ENCODE measurements at places on chromosomes 3 and 15. TPM values are rescaled to one million over a fixed set of nuclear protein-coding genes. Genes with fewer than 3 reads are reported as not detected.

VWA5B2 gene
- total RNA-seq: not detected

PLCB2 gene
- 206 TPM for total RNA-seq

DNA sequence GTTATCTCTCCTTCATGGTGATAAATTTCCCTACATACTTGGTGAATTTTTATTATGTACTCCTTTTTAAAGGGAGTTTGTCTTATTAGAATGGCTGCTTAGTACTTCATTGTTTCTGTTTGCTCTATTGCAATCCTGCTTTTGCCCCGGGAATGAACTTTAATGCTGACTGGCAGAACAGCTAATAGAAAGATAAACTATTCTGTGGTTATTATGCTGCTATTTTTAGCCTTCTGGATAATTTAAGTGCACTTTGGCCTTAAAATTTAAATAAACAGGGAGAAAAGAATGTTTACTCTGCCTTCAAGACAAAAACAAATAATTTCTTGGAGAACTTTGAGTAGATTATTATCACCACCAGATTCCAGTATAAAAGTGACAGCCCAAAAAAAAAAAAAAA, 413.8 kb upstream of the CCDC54 start:
- H3K4me3 ChIP-seq: no peak overlapping the region
- H3K27me3 ChIP-seq: no peaks in the 10 kb centered on the region
- H3K27ac ChIP-seq: no peak overlapping the region
- DNase-seq: no peak
- no peaks in the 10 kb centered on the region for H3K36me3 ChIP-seq
- no peaks in the 10 kb centered on the region for H3K4me1 ChIP-seq

GP5 gene
- total RNA-seq: 3.3 TPM

- H3K4me3 ChIP-seq: no peak overlapping the region
- H3K27me3 ChIP-seq: no peaks in the 10 kb centered on the region
- DNase-seq: no peak
- H3K36me3 ChIP-seq: no peaks in the 10 kb centered on the region
These were observed 91.7 kb upstream of the FGF12 start for GRCh38 chr3:192819001-192819569.

DNA sequence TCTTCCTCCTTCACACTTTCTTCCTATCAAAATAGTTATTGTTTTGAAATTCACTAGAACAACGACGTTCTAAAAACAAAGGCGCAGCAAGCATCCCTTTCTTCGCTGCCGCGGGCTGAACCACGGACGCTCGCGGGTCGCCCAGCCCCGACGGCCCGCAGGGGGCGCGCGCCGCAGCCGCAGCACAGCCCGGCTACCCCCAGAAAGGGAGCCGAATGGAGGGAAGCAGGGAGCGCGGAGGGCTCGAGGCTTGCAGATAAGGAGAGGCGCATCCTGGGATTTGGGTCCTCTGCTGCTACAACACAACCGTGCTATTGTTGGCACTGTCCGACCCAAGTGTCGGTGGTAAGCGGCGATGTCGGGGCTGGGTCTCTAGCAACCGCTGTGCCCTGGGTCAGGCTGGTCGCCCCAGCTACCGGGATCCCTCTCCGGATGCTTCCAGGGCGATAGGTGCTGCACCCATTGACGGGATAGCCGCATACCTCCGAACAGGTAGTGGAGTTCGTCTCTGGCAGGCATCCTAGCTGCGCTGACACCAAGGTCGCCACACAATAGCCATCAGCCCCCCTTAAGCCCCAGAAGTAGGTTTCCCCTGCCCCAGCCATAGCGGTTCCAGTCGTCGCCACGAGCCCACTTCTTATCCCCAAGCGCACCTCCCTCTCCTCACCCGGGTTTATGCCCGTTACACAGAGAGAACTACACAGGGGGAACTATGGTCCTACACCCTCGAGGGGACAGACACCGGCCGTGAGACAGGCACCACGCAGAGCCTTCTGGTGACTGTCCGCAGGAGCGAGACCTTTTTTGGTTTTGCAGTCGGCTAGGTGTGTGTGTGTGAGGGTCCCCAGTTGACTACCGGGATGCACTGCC, 6.0 kb downstream of the ONECUT1 start:
- no peak overlapping the region for H3K27ac ChIP-seq
- peaks cover 55% of the 10 kb centered on the region for H3K4me1 ChIP-seq
- no peak for DNase-seq
- no peak overlapping the region for H3K4me3 ChIP-seq
- H3K36me3 ChIP-seq: no peaks in the 10 kb centered on the region

TAGLN3 gene
- total RNA-seq: not detected

DNA sequence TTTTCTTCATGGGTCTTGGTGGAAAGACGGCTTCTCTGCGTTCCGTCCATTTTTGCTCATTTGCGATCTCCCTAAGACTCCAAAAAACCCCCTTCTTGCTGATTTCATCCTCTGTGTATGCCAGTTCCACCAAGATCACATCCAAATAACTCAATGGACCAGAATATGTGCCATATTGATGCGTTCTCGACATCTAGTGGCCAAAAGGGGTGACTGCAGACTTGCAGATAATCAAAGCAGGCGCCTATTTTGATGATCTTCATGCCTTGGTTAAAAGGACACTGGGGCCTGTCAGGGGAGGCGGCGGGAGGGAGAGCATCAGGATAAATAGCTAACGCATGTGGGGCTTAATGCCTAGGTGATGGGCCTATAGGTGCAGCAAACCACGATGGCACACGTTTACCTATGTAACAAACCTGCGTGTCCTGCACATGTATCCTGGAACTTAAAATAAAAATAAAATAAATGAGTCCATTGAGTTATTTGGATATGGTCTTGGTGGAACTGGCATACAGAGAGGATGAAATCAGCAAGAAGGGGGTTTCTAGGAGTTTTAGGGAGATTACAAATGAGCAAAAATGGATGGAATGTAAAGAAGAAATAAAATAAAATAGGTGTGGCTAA, 104.2 kb upstream of the RAD18 start:
- no peaks in the 10 kb centered on the region for H3K27me3 ChIP-seq
- no peak for DNase-seq
- no peak overlapping the region for H3K27ac ChIP-seq
- H3K4me3 ChIP-seq: no peak overlapping the region
- no peaks in the 10 kb centered on the region for H3K36me3 ChIP-seq

GRCh38 chr3:52722491-52722890, 16.6 kb downstream of the SPCS1 start:
- H3K27ac ChIP-seq: no peak overlapping the region
- peaks cover 14% of the 10 kb centered on the region for H3K36me3 ChIP-seq
- no peaks in the 10 kb centered on the region for H3K27me3 ChIP-seq
- H3K4me3 ChIP-seq: no peak overlapping the region

HDGFL3 gene
- total RNA-seq: 5.5 TPM

GRCh38 chr3:137163241-137163871, 205.6 kb downstream of the IL20RB start:
- no peak overlapping the region for H3K4me3 ChIP-seq
- no peak for DNase-seq
- no peaks in the 10 kb centered on the region for H3K4me1 ChIP-seq
- no peaks in the 10 kb centered on the region for H3K27me3 ChIP-seq
- no peaks in the 10 kb centered on the region for H3K36me3 ChIP-seq
- no peak overlapping the region for H3K27ac ChIP-seq

DNA sequence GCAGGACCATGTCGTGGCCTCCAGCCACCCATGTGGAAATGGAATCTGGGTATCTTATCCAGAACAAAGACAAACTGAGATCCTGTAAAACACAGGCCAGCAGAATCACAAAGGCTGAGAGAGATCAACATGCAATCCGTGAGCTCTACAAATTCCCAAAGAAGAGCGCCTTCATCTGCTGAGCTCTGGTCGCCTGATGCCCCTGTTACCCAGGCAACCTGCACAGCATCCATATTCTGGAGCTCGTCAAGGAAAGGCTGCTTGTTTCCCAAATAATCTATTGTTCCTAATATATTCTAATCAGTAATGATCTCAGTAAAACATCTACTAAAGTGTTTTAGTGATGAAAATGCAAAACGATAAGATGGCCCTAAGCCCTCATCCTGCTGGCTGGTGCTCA, 133.6 kb downstream of the OCA2 start:
- no peak overlapping the region for H3K4me3 ChIP-seq
- H3K27me3 ChIP-seq: no peaks in the 10 kb centered on the region
- no peaks in the 10 kb centered on the region for H3K36me3 ChIP-seq
- DNase-seq: no peak

- H3K4me1 ChIP-seq: no peaks in the 10 kb centered on the region
- H3K27me3 ChIP-seq: no peaks in the 10 kb centered on the region
- no peak for DNase-seq
- H3K4me3 ChIP-seq: no peak overlapping the region
- no peaks in the 10 kb centered on the region for H3K36me3 ChIP-seq
These were observed 21.4 kb upstream of the SPPL2A start for GRCh38 chr15:50786871-50787270.

DNA sequence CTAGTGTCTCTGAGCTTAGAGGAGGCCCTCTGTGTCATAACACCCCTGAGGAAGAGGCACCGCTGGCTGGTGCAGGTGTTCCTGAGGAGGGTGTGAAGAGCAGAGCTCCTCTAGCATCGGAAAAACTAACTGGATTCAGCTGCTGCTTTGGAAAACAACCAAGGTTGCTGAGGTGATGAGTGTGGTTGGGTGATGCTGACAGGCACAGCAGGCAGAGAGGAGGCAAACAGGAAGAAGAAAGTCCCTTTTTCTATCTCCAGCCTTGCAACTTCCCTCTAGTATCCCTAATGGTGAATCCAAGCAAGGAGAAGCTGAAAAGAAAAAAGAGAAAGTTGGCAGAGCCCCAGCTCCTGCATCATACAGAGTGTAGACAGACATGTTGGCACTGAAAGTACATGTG, 3.8 kb upstream of the OR4F15 start:
- H3K36me3 ChIP-seq: no peaks in the 10 kb centered on the region
- no peak overlapping the region for H3K4me3 ChIP-seq
- no peak for DNase-seq
- no peak overlapping the region for H3K27ac ChIP-seq

DNA sequence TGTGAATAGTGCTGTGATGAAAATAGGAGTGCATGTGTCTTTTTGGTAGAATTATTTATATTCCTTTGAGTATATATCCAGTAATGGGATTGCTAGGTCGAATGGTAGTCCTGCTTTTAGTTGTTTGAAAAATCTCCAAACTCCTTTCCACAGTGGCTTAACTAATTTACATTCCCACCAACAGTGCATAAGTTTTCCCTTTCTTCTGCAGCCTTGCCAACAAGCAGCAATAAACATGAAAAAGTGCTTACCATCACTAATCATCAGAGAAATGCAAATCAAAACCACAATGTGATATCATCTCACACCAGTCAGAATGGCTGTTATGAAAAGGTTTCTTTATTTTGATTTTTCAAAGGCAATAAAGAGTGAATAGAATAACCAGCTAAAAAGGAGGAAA, 1105.9 kb downstream of the NAALADL2 start:
- no peaks in the 10 kb centered on the region for H3K4me1 ChIP-seq
- no peak for DNase-seq
- H3K27me3 ChIP-seq: no peaks in the 10 kb centered on the region

DNA sequence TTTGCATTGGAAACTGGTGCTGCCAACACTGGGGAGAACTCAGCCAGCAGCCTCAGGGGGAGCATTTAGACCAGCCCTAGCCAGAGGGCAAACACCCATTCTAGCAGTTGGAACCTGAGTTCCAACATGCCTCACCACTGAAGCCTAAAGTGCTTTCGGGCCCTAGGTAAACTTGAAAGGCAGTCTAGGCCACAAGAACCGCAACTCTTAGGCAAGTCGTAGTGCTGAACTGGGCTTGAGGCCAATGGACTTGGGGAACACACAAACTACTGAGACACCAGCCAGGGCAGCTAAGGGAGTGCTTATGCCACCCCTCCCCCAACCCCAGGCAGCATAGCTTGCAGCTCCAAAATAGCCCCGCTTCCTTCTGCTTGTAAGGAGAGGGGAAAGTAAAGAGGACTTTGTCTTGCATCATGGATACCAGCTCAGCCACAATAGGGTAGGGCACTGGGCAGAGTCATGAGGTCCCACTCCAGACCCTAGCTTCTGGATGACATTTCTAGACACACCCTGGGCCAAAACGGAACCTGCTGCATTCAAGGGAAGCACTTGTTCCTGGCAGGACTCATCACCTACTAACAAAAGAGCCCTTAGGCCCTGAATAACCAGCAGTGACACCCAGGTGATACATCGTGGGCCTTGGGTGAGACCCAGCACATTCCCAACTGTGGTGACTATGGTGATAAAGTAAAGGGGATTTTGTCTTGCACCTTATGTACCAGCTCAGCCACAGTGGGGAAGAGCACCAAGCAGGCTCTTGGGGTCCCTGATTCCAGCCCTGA, 37.3 kb upstream of the TEX9 start:
- no peaks in the 10 kb centered on the region for H3K4me1 ChIP-seq

HEMK1 gene
- 14.6 TPM for total RNA-seq

ARGFX gene
- not detected for total RNA-seq

- H3K4me3 ChIP-seq: no peak overlapping the region
- no peak overlapping the region for H3K27ac ChIP-seq
- H3K36me3 ChIP-seq: no peaks in the 10 kb centered on the region
- DNase-seq: no peak
- H3K27me3 ChIP-seq: no peaks in the 10 kb centered on the region
These were observed 47.6 kb upstream of the MED12L start for GRCh38 chr3:151037746-151038477.

BCHE gene
- total RNA-seq: not detected

CCNB2 gene
- total RNA-seq: not detected

GRCh38 chr3:10010421-10010877, 15.8 kb upstream of the FANCD2 start:
- H3K36me3 ChIP-seq: no peaks in the 10 kb centered on the region
- peak overlapping the region; percentile 58 for H3K4me3 ChIP-seq
- no peak overlapping the region for H3K27ac ChIP-seq
- no peak for DNase-seq
- H3K27me3 ChIP-seq: peaks cover 8% of the 10 kb centered on the region

- no peak for DNase-seq
- no peak overlapping the region for H3K27ac ChIP-seq
- peaks cover 15% of the 10 kb centered on the region for H3K4me1 ChIP-seq
- H3K36me3 ChIP-seq: no peaks in the 10 kb centered on the region
These were observed 1.6 kb downstream of the FRMD4B start for GRCh38 chr3:69384326-69384725.

All from CD4-positive, alpha-beta T cell (primary cell).